ENCODE measurements at places on chromosomes 13 and 19.
A peak's percentile ranks its signal among the peaks of the same experiment; 100 is the strongest.

GRCh38 chr19:29006057-29006735 is 206.8 kb downstream of the UQCRFS1 start:
- DNase-seq = no peak

DNA sequence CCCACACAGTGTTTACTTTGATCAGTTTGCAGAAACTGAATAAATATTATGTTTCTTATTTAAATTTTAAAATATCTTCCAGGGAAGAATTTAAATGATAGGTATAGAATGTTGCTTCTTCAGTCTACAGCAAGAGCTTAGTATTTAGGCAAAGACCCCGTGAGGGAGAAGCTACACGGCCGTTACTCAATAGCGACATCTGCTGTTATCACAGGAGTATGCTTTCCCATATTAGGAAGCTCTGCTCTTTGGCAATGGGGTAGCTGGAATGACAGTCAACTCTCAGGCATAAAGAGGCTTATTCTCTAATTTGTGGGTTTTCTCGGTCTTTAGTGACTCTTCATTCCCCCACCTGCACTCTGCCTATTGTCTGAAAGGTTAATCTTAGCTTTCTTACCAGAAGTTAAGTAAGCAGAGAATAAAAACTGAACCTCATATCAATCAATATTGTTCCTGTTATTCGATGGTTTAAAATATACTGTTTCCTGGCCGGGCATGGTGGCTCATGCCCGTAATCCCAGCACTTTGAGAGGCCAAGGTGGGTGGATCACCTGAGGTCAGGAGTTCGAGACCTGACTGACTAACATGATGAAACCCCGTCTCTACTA is 13.2 kb upstream of the LHFPL6 start:
- peak; percentile 76 for DNase-seq

DNA sequence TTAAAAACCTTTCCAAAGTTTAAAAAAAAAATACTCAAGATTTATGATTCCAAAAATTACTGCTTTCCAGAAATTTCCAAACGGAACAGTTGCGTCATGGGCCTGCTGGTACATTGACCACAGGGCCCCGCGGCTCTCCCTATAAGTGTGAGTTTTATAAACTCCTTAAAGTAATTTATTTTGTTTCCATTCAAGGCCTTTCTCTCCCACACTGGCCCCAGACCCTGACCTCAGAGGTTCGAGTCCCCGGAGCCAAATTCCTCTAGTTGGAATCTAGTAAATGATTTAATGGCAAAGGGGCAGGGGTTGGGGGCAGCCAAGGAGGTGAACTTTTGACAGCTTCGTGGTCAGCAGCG is 97.5 kb downstream of the INSR start:
- no peak for DNase-seq

GRCh38 chr19:33292595-33293254 is 9.6 kb downstream of the CEBPA start:
- DNase-seq = no peak

GRCh38 chr19:49875177-49875576 is 2.0 kb downstream of the AKT1S1 start:
- no peak for DNase-seq

DNA sequence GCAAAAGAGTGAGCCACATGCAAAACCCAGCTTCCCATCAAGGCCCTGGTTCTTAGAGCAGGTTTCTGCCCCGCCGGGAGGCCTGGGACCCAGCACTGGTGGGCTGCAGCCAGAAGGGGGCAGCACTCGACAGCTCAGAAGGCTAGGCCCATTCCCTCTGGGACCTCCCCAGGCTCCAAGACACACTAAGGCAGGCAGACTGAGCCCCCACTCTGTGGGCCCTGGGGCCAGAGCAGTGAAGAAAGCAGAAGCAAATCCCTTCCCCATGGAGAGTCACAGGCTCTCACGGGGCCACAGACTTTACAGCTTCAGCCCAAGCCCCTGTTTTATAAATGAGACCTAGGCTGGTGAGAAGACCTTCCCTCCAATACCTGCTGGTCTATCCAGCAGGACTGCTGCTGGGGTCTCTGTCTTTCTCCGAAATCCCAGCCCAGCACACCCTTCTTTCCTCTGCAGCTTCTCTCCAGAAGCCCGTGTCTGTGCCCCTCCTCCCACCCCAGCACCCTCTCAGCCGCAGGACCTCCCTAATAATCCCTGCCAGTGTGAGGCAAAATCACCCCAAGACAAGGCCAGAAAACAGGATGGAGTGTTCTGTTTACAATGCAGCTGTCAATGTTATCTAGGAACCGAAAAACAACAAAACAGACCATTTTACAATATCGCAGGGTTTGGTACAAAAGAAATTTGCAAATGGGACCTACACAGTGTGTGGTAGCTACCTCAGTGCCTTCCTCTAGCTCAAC is 109.3 kb downstream of the ABCC4 start:
- DNase-seq = peak; percentile 88

- DNase-seq = no peak
These were observed 126.2 kb upstream of the SPACA7 start for GRCh38 chr13:112249644-112250610.

- no peak for DNase-seq
These were observed 69.9 kb downstream of the TDRD12 start for GRCh38 chr19:32789429-32789828.
